ENCODE measurements at places on chromosomes 7 and 10. TPM values are rescaled to one million over a fixed set of nuclear protein-coding genes. Genes with fewer than 3 reads are reported as not detected.

Gene SMO
- 1.8 TPM for total RNA-seq

Gene TRIM74
- not detected for total RNA-seq

- peak; percentile 51 for DNase-seq
Observed at GRCh38 chr10:80136134-80136571, 3.6 kb downstream of the PLAC9 start.

- no peak for DNase-seq
Observed at GRCh38 chr10:124484031-124484430, 22.4 kb downstream of the LHPP start.

DNA sequence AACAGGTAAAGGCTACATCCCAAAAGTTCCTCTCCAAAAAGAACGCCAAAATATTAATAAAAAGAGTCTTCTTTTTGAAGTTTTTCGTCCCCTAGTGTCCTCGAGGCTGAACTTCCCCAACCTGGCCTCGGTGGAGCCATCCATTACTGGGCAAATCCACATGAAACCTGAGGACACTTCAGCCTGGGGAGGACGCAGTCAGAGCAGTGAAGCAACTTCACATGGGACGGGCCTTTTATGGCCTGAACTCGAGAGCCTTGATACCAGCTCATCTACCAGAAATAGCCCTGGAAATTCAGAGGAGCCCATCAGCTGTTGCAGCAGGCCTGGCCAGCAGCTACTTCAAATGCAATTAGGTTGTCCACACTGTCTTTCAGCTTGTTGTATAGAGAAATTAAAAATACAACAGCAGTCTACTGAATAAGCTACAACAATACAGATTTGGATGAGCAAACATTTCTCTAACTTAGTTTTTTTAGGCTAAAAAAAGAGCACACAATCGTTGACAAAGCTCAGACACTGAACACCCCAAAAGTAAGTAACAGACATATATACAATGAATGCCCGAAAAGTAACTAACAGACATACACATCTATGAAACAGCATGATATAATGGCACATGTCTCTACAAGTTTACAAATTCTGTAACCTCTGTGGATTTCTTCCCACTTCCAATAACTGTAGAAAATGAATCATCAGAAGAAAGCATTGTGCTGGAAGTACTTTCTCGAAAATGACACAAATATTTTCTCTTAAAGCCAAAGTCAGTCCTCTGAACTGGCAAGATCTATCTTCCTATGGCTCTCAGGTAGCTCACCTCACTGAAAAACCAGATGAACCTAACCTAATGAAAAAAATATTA lies at the start of gene SVIL:
Gene SVIL (minus strand): TSS at position 208 of the 862 bp plus-strand sequence. CDS start 79,913 bp downstream, outside the sequence.
- peak; percentile 87 for DNase-seq

- no peak for DNase-seq
Observed at GRCh38 chr10:43403911-43404703, 4.9 kb downstream of the HNRNPF start.

Gene RNF148
- not detected for total RNA-seq

GRCh38 chr7:102284891-102285539 lies 1.7 kb upstream of the SH2B2 start:
- peak; percentile 56 for DNase-seq

DNA sequence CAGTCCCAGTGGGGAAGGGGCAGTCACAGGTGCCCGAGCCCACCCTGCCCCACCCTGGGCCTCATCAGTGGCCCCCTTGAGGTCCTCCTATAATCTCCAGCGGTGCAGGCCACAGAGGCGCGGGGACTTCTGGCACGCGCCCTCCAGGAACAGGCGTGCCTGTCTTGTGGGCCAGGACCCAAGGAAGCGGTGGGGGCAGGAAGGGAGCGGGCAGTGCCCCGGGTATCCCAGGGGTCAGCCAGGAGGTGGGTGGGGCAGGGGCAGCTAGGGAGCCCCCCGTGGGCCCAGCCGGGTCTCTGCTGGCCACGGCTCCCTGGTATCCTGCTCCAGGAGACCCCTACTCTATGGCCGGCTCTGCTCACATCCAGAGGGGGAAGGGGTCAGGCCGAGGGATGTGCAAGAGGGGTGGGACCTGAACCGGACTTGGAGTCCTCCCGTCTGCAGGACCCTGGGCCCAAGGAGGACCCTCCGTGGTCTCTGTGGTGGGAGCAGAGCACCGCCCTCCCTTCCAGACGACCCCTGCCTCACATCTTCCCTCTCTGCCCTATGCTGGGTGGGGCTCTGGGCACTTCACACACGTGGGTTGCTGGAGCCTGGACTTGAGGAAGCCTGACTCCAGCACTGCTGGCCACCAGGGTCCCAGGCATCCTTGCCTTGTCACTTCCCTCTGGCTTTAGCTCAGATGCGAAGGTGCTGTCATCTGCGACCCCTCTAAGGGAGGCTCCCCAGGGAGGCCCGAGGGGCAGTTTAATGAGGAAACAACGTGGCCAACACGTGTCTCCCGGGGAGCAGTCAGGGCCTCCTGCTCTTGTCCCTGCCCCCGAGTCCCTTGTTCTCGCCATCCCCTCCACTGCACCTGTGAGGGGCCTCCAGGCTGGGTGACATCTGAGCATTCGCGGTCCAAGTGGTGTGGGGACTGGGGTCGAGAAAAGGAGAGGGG lies 18.3 kb upstream of the GRIFIN start:
- no peak for DNase-seq

- DNase-seq, result no peak
Observed at GRCh38 chr7:116071629-116072028, 41.1 kb upstream of the TFEC start.

DNA sequence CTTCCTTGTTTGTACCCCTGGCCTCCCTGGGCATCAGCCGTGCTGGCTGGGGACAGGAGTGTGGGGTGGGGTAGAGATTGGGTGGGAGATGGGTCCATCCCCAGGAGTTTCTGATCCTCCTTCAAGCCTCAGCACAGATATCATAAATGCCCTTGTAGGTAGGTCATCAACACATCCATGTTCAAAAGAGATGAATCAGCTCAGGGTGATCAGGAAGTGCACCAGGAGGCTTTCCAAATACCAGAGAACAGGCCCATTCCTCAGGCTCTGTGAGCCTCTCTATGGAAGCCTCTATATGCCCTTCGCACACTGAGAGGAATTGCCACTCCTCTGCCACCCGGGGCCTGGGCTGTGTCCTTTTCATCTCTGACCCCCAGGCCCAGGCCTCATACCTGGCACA lies 31.9 kb upstream of the ADCYAP1R1 start:
- no peak for DNase-seq

DNA sequence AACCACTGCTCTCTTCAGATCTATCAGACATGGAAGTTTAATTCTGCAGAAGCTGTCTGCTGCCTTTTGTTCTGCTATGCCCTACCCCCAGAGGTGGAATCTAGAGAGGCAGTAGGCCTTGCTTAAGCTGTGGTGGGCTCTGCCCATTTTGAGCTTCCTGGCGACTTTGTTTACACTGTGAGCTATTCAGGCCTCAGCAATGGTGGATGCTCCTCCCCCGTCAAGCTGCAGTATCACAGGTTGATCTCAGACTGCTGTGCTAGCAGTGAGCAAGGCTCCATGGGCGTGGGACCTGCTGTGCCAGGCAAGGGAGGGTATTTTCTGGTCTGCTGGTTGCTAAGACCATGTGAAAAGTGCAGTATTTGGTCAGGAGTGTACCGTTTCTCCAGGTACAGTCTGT lies 45.1 kb upstream of the CDK14 start:
- DNase-seq, result no peak

DNA sequence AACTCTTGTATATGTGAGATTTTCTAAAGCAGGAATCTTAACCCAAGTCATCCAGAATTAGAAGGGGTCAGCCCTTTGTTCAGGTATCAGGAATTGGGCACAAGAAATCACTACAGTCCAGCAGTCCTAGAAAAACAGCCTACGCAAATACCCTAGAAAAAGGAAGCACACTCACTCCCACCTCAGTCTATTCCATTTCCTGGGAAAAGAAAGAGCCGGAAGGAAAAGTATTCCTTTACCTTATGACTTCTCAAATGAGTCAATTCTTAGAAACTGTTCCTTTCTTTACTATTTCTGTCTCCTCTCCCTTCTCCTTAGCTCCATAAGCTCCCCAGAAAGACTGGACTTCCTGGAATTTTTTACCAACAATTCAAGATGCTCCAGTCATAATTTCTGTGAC lies 62.7 kb downstream of the DNAJC12 start:
- DNase-seq, result no peak

- DNase-seq, result no peak
Observed at GRCh38 chr10:33065111-33065510, 107.1 kb upstream of the ITGB1 start.

Gene AVPI1
- total RNA-seq, result 17.1 TPM

- DNase-seq, result no peak
Observed at GRCh38 chr7:78175330-78176100, 376.9 kb downstream of the PHTF2 start.

Gene COL28A1
- 2.6 TPM for total RNA-seq

Gene CPN1
- total RNA-seq, result not detected

DNA sequence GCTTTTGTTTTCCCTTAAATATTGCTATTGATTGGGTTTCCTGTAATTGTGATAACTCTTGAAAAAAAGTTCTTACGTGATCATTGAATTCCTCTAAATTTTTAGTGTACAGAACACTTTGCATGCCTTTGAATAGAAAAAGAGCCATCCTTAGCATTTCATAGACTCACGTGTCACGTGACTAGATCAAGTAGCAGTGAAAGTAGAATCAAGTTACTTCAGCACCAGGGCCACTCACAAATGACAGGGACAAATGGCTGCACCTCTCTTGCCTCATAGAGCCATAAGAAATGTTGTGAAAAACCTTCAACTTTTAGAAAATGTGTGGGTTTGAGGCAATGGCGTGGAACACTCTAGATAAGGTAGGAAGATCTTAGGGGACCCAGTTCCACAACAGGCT lies 203.8 kb downstream of the ZEB1 start:
- no peak for DNase-seq

DNA sequence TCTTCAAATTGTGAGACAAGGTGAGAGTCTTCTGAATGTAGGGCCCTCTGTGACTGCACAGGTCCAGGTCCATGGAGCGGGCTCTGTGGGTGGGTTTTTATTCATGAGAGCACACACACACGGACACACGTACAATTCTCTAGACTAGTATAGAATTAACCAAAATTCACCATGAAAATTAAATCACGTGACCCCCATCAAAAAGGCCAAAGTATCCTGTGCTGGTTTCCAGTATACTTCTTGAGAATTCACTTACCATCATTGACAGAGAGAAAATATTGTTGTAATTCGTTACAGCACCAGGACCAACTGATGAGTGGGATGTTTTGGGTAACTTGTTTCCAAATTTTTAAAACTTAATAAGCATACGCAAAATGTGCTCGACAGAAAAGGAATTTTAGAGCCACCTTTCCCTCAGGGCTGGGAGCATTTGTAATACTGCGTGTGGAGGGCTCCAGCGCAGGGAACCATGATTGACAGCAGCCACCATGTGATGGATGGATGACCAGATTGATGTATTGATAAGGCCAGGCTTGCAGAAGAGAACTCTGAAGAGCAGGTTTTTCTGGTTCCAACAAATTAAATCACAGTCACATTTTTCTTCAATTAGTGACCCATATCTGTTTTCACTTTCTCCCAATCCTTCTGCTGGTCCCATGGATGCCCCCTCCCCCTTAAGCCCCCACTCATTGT lies 14.9 kb upstream of the DNTT start:
- no peak for DNase-seq

DNA sequence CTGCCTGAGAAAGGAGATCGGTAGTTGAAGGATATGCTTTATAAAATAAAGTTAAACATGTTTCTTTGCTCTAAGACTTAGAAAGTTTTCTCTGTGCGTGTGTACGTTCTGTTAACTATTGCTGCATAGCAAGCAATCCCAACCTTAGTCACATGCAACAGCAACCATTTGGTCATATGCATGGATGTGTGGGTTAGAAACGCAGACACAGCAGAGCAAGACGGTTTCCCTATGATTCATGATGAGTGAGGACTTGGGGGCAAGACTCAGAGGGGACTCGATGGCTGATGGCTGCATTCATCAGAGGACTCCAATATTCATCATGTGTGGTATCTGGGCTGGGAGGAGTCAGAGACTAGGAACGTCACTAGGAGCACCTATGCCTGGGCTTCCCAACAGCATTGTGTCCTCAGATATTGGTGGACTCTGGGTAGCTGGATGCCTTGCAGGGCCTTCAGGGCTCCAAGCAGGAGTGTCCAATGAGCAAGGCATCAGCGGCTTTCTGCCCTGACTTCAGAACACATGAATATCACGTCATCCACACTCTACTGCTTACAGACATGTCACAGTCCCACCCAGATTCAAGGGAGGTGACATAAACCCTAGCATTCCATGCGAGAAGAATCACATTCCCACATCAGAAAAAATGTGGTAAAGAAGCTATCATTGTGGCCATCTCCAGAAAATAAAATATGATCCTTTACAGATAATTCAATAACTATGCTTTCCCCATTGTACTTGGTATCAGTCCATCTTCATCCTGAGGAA lies 731.2 kb downstream of the TNS3 start:
- DNase-seq, result no peak

Gene FFAR4
- not detected for total RNA-seq

Gene LEP
- total RNA-seq, result not detected

DNA sequence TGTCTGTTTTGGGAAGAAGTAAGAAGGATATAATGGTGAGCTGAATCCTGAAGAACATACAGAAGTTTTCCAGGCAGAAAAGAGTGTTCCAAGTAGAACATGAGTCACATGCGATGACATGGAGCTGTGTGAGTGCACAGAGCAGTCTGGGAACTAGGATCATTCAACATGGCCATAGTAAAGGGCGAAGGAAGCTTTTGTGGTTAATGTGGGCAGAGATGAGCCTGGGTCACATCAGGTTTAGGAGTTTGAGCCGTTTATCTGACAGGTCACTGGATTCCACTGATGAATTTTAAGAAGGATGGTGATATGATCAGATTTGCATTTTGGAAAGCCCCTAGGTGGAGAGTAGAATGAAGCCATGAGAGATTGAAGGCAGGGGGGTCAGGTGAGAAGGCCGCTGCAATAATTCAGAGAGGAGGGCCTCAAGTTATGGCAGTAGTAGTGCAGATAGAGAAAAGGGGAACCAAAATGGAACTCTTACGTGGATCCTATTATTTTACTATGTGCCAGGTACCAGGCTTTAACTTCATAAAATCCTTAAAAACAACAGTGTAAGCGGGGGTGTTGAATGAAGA lies 171.3 kb downstream of the RNLS start:
- DNase-seq, result peak; percentile 37

DNA sequence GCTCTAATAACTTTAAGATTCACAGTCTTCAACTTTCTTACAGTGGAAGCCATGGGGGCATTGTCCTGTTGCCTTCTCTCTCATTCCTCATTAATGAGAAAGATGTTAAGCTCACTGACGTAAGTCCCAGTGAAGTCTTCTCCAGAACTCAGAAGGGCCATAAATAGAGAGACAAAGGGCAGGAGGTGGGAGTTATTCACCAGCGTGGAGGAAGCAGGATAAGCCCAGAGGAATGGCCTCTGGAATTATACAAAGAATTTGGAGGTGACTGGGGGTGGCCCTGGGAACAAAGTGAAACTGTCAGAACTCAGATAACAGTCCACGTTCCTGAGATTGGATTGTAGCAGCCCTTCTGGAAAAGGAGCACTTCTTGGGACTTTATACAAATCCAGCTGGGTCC lies 52.4 kb downstream of the SORBS1 start:
- DNase-seq, result no peak

Gene ELMO1
- not detected for total RNA-seq

Gene NUTM2E
- total RNA-seq, result not detected

Gene PLEKHS1
- not detected for total RNA-seq

Gene NEBL
- total RNA-seq, result 0.11 TPM

Gene OPN1SW
- total RNA-seq, result 2.1 TPM
